ENCODE measurements at places on chromosomes 3 and 15. TPM values are rescaled to one million over a fixed set of nuclear protein-coding genes. Genes with fewer than 3 reads are reported as not detected.

DNA sequence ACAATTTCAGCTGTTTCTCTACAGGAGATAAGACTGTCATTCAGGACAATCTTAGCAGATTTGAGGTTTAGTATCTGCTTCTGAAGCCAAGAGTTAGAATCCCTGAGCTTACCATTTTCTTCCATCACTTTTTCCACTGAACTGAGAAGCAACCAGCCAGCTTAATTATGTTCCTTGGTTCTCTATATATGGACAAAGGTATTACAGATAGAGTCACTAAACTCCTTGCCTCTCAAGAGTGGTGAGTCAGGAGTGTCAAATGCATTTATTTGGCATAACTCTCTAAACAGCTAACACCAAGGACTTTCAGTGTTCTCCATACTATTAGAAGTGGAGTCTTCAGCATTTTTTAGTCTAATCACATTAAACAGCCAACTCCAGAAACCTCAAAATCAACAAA lies 239.3 kb downstream of the ALCAM start:
- no peak overlapping the region for H3K4me3 ChIP-seq
- H3K4me1 ChIP-seq = no peaks in the 10 kb centered on the region
- H3K36me3 ChIP-seq = no peaks in the 10 kb centered on the region
- no peaks in the 10 kb centered on the region for H3K27me3 ChIP-seq
- no peak for DNase-seq

GRCh38 chr3:142961539-142961938 lies 1.9 kb downstream of the PAQR9 start:
- H3K4me1 ChIP-seq = no peaks in the 10 kb centered on the region
- no peak overlapping the region for H3K4me3 ChIP-seq
- H3K27me3 ChIP-seq = no peaks in the 10 kb centered on the region
- no peaks in the 10 kb centered on the region for H3K36me3 ChIP-seq

GRCh38 chr3:120567370-120568201 lies 28.6 kb upstream of the NDUFB4 start:
- DNase-seq = no peak
- H3K27me3 ChIP-seq = no peaks in the 10 kb centered on the region
- no peaks in the 10 kb centered on the region for H3K4me1 ChIP-seq
- H3K27ac ChIP-seq = peak overlapping the region; percentile 12
- no peak overlapping the region for H3K4me3 ChIP-seq

DNA sequence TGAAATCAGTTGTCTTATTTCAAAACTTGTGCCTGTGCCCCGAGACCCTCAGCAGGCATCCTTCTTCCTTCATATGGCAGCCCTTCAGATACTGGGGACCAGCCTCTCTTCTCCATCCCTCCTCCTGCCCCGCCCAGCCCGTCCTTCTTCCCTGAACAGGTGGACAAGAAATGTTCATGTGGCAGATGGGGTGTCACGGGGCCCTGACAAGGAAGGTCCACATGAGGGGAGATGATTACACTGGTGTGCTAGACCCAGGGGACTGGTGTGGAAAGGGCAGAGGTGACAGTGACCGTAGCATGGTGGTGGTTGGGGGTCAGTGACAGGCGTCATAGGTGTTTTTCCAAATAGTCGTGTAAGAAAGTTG lies 150.9 kb downstream of the CHDH start:
- H3K36me3 ChIP-seq = no peaks in the 10 kb centered on the region
- DNase-seq = no peak
- no peak overlapping the region for H3K27ac ChIP-seq
- H3K4me3 ChIP-seq = no peak overlapping the region
- H3K27me3 ChIP-seq = no peaks in the 10 kb centered on the region
- no peaks in the 10 kb centered on the region for H3K4me1 ChIP-seq

Gene FGF7
- total RNA-seq = 120 TPM

Gene UCN2
- 0.24 TPM for total RNA-seq

- H3K4me3 ChIP-seq = peak overlapping the region; percentile 73
- peak overlapping the region; percentile 50 for H3K27ac ChIP-seq
- H3K27me3 ChIP-seq = no peaks in the 10 kb centered on the region
- H3K4me1 ChIP-seq = peaks cover 2% of the 10 kb centered on the region
- no peaks in the 10 kb centered on the region for H3K36me3 ChIP-seq
Measured at GRCh38 chr3:42600958-42601675, 631 bp downstream of the NKTR start.

Gene SPINK8
- total RNA-seq = not detected

DNA sequence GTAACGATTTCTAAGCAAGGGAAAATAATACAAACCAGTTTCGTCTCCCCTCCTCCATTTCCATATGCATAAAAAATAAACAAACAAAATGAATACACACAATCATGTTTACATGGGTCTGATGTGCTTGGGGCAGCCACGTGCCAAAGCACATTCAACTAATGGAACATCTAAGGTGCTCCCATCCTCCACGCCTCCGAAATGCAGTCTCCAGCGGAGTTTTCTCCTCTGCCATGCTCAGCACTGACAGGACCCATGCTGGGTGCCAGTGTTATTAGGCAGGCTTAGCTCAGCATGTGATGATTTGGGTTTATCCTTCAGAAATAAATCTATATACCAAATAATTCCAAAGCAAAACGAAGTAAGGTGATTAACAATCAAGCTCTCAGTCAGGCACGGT lies 337.3 kb upstream of the ATP10A start:
- no peaks in the 10 kb centered on the region for H3K27me3 ChIP-seq
- H3K4me3 ChIP-seq = no peak overlapping the region
- DNase-seq = no peak
- H3K27ac ChIP-seq = no peak overlapping the region

Gene GP9
- not detected for total RNA-seq

Gene ZNF660
- 11.5 TPM for total RNA-seq

DNA sequence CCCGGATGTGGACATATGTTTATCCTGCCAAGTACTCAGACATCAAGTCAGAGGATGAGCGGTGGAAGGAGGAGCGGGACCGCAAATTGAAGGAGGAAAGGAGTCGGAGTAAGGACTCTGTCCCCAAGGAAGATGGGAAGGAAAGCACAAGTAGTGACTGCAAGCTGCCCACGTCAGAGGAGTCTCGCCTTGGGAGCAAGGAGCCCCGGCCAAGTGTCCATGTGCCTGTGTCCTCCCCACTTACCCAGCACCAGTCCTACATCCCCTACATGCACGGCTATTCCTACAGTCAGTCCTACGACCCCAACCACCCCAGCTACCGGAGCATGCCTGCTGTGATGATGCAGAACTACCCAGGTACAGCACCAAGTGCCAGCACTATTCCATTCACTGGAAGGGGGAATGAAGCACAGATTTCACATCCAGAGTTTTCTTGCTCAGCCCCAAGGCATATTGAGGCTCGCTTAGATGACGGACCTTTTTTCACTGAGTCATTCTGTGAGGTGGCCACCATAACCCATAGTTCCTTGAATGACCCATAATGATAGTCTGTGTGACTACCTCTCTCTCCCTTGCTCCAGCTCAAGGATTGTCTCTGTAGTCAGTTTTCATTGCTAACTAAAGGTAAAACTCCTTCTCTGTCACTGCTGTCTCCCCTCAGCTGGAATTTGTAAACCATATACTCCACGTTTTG lies 97.1 kb downstream of the RBPMS2 start:
- H3K36me3 ChIP-seq = no peaks in the 10 kb centered on the region
- no peaks in the 10 kb centered on the region for H3K4me1 ChIP-seq
- DNase-seq = no peak
- H3K27me3 ChIP-seq = no peaks in the 10 kb centered on the region

DNA sequence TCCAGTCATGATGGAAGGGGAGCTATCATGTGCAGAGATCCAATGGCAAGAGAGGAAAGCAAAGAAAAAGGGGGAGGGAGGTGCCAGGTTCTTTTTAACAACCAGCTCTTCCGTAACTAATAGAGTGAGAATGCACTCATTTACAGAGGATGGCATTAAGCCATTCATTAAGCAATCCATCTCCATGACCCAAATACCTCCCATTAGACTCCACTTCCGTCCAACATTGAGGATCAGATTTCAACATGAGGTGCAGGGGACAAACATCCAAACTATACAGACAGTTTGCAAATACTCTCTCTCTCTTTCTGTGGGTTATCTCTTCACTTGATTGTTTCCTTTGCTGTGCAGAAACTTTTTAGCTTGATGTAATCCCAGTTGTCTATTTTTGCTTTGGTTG lies 21.2 kb downstream of the ZDHHC23 start:
- no peaks in the 10 kb centered on the region for H3K4me1 ChIP-seq
- no peaks in the 10 kb centered on the region for H3K27me3 ChIP-seq
- H3K27ac ChIP-seq = no peak overlapping the region
- no peak for DNase-seq
